Uterus (tissue), 4 donors: ENCODE measurements at places on chromosomes 5 and 9. TPM values are rescaled to one million over a fixed set of nuclear protein-coding genes. Genes with fewer than 3 reads are reported as not detected.

The COQ4 gene
- 3.2 TPM for total RNA-seq

GRCh38 chr5:158275511-158275910 lies 416.6 kb upstream of the CLINT1 start:
- H3K27ac ChIP-seq = no peak overlapping the region
- no peaks in the 10 kb centered on the region for H3K4me1 ChIP-seq
- no peaks in the 10 kb centered on the region for H3K36me3 ChIP-seq
- no peaks in the 10 kb centered on the region for H3K27me3 ChIP-seq
- H3K4me3 ChIP-seq = no peak overlapping the region

GRCh38 chr9:118563677-118564076 lies 805.6 kb downstream of the BRINP1 start:
- H3K27ac ChIP-seq = no peak overlapping the region
- H3K4me1 ChIP-seq = no peaks in the 10 kb centered on the region
- H3K4me3 ChIP-seq = no peak overlapping the region
- no peaks in the 10 kb centered on the region for H3K36me3 ChIP-seq
- DNase-seq = no peak

DNA sequence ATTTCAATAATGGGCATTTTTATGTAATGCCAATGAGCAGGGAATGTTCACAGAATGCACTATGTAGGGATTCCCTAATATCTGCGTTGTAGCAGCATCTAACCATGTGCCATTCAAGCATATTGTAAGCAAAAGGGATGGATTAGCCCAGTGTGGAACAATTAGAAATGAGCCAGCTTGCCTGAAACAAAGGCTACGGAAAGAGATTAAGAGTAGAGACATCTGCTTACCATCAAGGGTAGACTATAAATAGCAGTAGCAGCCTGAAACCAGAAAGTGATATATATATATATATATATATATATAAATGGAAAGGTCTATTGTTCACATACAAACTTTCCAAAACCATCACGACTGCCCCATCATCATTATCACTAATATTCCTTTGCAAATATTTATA lies 31.9 kb upstream of the CEP120 start:
- no peaks in the 10 kb centered on the region for H3K36me3 ChIP-seq
- DNase-seq = no peak
- no peaks in the 10 kb centered on the region for H3K4me1 ChIP-seq
- H3K27ac ChIP-seq = no peak overlapping the region

DNA sequence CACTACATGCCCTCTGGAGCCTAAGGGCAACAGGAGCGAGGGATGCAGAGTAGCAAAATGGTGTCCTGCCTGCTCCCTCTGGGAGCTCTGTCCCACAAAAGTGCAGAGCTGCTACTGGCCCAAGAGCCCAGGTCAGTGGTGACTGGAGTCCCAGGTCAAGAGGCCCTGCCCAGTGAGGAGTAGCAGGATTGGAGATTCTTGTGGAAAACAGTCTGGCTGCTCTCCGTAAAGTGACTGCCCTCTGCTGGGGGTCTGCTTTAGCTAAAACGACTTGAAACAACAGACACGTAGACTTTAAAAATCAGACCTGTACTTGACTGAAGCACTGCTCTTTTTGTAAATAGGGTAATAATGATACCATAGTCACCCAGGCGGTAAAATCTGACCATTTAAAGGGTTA lies 917.0 kb downstream of the MAT2B start:
- H3K27me3 ChIP-seq = no peaks in the 10 kb centered on the region
- no peak overlapping the region for H3K4me3 ChIP-seq

The FAM120AOS gene
- total RNA-seq = 35.9 TPM

- H3K4me1 ChIP-seq = no peaks in the 10 kb centered on the region
- H3K4me3 ChIP-seq = no peak overlapping the region
- DNase-seq = no peak
- no peak overlapping the region for H3K27ac ChIP-seq
- H3K36me3 ChIP-seq = no peaks in the 10 kb centered on the region
Observed at GRCh38 chr9:87844506-87844905, 38.2 kb upstream of the SPATA31E1 start.

The OMD gene
- 24.4 TPM for total RNA-seq

DNA sequence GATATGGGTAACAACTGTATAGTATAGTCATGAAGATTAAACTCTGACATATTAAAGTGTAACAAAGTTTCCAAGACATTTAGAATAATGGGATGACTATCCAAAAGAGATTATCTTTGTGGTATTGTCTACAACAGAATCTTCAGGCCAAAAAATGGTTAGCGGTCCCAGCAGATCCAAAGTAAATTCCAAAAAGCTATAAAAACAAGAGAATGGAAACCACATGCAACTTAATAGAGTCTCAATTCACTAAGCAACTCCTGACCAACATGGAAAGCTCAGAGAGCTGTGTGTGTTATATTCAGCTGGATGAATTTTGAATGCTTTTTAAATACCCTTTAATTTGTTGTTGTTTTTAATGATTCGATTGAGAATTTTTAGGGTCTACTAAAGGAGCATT lies 688.2 kb downstream of the CETN3 start:
- H3K4me3 ChIP-seq = no peak overlapping the region
- no peaks in the 10 kb centered on the region for H3K36me3 ChIP-seq
- H3K4me1 ChIP-seq = no peaks in the 10 kb centered on the region
- no peaks in the 10 kb centered on the region for H3K27me3 ChIP-seq
- H3K27ac ChIP-seq = no peak overlapping the region

The WNT8A gene
- total RNA-seq = not detected

DNA sequence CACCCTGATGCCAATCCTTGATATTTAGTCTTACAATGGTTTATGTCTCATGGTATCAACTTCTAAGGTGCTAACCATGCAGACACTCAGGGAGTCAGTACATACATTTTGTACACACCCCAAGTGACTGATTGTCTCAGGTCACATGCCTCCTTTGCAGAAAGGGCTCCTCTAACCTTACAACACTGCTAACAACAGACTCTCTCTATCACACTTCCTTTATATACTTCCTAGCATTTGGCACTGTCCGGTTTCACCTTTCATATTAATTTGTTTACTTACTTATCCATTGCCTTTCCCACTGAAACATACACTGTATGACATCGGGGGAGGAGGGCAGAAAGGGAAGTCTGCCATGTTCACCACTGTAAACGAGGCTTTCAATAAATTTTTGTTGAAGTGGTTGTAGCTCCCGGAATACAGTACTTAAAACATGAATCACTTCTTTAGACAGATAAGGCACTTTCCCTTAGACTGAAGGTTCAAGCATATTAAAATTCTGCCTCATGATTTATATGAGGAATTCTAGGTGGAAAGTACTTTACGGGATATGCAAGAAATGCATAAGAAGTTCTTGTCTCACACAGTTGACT lies 20.6 kb downstream of the EMB start:
- no peaks in the 10 kb centered on the region for H3K36me3 ChIP-seq
- no peak for DNase-seq
- H3K27me3 ChIP-seq = no peaks in the 10 kb centered on the region
- no peaks in the 10 kb centered on the region for H3K4me1 ChIP-seq

GRCh38 chr9:110947491-110948044 lies 90.7 kb downstream of the LPAR1 start:
- no peak overlapping the region for H3K4me3 ChIP-seq
- DNase-seq = no peak
- no peaks in the 10 kb centered on the region for H3K4me1 ChIP-seq
- H3K27me3 ChIP-seq = no peaks in the 10 kb centered on the region

- no peak overlapping the region for H3K27ac ChIP-seq
- no peak for DNase-seq
- H3K27me3 ChIP-seq = no peaks in the 10 kb centered on the region
- no peaks in the 10 kb centered on the region for H3K36me3 ChIP-seq
- H3K4me3 ChIP-seq = no peak overlapping the region
- no peaks in the 10 kb centered on the region for H3K4me1 ChIP-seq
Observed at GRCh38 chr5:78718824-78719223, 70.3 kb upstream of the LHFPL2 start.

- no peak for DNase-seq
- no peaks in the 10 kb centered on the region for H3K36me3 ChIP-seq
- H3K27ac ChIP-seq = peak overlapping the region; percentile 63
- no peak overlapping the region for H3K4me3 ChIP-seq
- no peaks in the 10 kb centered on the region for H3K4me1 ChIP-seq
Observed at GRCh38 chr5:67620424-67621397, 424.1 kb upstream of the CD180 start.

The ZNF354C gene
- total RNA-seq = 8.8 TPM

GRCh38 chr5:55413644-55414043 lies 105.9 kb downstream of the MTREX start:
- H3K36me3 ChIP-seq = no peaks in the 10 kb centered on the region
- no peak for DNase-seq
- H3K4me1 ChIP-seq = no peaks in the 10 kb centered on the region
- no peak overlapping the region for H3K27ac ChIP-seq
- no peak overlapping the region for H3K4me3 ChIP-seq

DNA sequence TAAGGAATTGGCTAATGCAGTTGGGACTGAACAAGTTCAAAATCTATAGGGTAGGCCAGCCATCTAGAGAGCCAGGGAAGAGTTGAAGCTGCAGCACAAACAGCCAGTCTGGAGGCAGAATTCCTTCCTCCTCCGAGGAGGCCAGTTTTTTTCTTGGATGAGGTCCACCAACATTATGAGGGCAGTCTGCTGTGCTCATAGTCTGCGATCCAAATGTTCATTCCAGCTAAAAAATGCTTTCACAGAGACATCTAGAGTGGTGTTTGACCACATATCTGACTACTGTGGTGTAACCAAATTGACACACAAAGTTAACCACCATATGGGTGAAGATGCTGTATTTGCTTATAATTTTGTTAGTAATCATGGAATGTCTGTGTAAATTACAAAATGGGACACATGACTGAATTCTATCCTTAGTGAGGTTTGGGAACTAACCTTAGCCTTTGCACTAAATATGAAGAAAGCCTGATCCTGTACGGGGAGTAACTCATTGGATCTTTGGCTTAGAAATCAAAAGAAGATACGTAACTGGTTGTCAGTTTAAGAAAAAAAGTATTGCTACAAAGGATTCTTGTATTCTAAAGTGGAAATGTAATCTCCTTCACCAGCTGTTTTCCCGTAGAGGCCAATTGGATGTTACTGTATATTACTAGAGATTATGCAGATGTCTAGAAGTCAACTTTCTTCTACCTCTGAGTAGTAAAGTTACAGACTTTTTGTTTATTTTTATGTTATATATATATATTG lies 70.6 kb downstream of the SPIN1 start:
- no peak overlapping the region for H3K4me3 ChIP-seq
- H3K36me3 ChIP-seq = no peaks in the 10 kb centered on the region
- no peaks in the 10 kb centered on the region for H3K27me3 ChIP-seq
- H3K4me1 ChIP-seq = no peaks in the 10 kb centered on the region

GRCh38 chr9:107492381-107492970 lies 2.9 kb upstream of the KLF4 start:
- no peaks in the 10 kb centered on the region for H3K27me3 ChIP-seq
- H3K4me1 ChIP-seq = no peaks in the 10 kb centered on the region
- no peak overlapping the region for H3K4me3 ChIP-seq
- H3K36me3 ChIP-seq = no peaks in the 10 kb centered on the region

- no peak overlapping the region for H3K4me3 ChIP-seq
- no peaks in the 10 kb centered on the region for H3K27me3 ChIP-seq
- no peaks in the 10 kb centered on the region for H3K36me3 ChIP-seq
- H3K27ac ChIP-seq = no peak overlapping the region
- DNase-seq = no peak
Observed at GRCh38 chr5:112230606-112231005, 188.5 kb downstream of the EPB41L4A start.

The PTCH1 gene
- total RNA-seq = 7.4 TPM

DNA sequence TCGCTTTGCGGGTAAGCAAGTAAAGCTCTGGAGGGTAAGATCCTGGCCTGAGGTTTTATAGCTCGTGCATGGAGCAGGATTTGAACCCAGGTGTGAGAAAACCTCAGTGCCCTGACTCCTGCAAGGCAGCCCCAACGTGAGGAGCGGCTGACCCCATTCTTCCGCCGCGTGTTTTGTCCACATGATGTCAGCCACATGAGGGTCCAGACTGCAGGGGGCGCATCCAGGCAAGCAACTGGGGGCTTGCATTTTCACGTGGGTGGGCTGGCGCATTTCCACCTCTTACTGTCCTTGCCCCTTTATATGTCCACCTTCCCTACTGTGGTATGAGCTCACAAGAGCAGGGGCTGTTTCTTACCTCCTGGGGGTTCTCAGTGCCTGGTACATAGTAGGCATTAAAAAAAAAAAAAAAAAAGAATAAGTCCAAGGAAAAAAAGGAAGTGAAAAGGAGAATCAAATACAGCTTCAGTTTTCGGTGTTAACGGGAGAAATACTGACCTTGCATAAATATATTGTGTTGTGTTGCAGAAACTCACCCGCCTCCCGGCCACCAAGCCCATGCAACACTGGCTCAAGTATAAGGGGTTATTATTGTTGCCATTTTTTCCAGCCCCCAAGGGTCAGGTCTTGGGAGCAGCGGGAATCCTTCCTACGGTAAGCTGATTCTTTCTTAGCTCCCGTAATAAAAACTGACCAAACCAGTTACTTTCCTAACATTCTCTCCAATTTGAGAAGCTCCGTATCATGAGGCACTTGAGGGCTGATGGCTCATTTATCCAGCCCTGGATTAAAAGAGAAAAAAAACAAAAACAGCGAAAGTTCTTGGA lies 15.0 kb downstream of the TLX3 start:
- H3K4me3 ChIP-seq = no peak overlapping the region
- H3K27me3 ChIP-seq = no peaks in the 10 kb centered on the region
- no peak for DNase-seq
- no peaks in the 10 kb centered on the region for H3K36me3 ChIP-seq
- no peaks in the 10 kb centered on the region for H3K4me1 ChIP-seq

The TSSK1B gene
- total RNA-seq = 0.35 TPM

GRCh38 chr5:138843316-138844124 lies 31.6 kb downstream of the LRRTM2 start:
- H3K4me3 ChIP-seq = no peak overlapping the region
- no peaks in the 10 kb centered on the region for H3K36me3 ChIP-seq
- H3K27ac ChIP-seq = no peak overlapping the region
- no peaks in the 10 kb centered on the region for H3K27me3 ChIP-seq
- no peak for DNase-seq
- peaks cover 40% of the 10 kb centered on the region for H3K4me1 ChIP-seq

- no peak overlapping the region for H3K4me3 ChIP-seq
- no peak for DNase-seq
- H3K4me1 ChIP-seq = no peaks in the 10 kb centered on the region
- H3K27me3 ChIP-seq = no peaks in the 10 kb centered on the region
- H3K36me3 ChIP-seq = no peaks in the 10 kb centered on the region
Observed at GRCh38 chr5:149610589-149611255, 29.4 kb downstream of the ARHGEF37 start.

DNA sequence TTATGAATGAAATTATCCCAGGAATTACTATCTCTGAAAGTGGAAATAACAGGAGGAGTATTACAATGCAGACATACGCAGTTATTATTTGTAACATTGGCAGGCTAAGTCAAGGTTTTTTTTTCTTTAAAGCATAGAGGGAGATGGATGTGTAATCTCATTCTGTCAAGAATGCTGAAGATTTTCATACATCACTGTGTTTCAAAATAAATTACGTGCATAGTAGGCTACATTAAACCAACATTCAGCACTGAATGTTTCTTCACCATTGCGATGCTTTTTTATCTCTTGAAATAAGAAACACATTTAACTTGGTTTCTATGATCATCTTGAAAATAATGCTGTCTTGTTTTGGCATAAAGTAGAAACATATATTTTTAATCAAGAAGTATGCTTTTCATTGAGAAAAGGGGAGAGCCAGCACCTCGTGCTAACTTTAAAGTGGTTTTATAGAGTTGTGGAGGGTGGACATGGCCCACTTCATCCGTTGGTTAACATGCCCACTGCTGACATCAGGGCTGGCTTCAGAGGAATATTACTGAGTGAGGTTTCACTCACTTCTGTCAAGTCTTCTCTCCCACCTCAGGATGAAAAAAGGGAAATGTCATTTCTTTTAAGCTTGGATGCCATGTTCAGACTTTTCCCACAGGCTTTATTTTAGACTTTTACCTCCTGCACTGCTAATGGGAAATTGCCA lies 203.6 kb upstream of the MEF2C start:
- no peak for DNase-seq
- no peaks in the 10 kb centered on the region for H3K27me3 ChIP-seq
- H3K4me1 ChIP-seq = no peaks in the 10 kb centered on the region
- H3K36me3 ChIP-seq = no peaks in the 10 kb centered on the region
- no peak overlapping the region for H3K27ac ChIP-seq
